SK-N-MC (cell line): ENCODE measurements at places on chromosomes 7 and 10.

DNA sequence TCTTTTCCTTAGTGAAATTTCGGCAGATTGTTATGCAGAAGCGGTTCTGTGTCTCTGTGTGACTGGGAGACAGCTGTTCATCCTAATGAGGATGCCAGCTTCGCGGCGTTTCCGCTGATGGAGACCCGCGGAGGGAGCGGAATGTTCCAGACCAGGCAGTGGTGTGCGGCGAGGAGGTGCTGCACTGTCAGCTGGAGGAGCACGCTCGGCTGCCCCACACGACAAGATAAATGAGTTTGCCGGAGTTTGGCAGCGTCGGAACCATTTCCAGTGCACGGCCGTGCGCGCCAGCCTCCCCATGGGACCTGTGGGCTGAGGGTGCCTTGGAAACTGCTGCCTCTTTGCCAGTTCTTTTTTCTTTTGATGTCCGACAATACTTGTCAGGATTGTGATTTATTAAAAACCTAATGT, 64.6 kb downstream of the WDR37 start:
- DNase-seq = no peak

- DNase-seq = no peak
Observed at GRCh38 chr10:50382576-50383023, 131.3 kb upstream of the ASAH2 start.

GRCh38 chr10:80759693-80760092, 222.0 kb downstream of the SH2D4B start:
- DNase-seq = no peak

- no peak for DNase-seq
Observed at GRCh38 chr10:1659221-1659791, 78.0 kb downstream of the ADARB2 start.

GRCh38 chr7:41118486-41118885, 584.4 kb downstream of the INHBA start:
- DNase-seq = no peak
